Epithelial cell of esophagus (primary cell): ENCODE measurements at places on chromosomes 5 and 9.

DNA sequence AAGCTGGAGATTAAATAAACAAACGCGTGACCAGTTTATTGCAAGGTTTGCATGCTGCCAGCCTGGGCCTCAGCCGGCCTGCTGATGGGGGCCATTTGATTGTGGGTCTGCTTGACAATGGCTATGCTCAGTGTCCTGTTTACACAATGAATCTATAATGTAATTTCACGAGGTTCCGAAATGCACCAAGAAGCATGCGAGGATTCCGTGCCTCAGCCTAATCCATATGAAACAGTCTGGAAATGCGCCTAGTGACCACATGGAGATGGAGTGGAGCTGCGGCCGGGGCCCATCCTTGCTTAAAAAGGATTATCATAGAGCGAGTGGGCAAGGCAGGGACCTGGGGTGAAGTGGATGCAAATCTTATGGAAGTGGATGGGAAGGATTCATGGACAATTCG, 382.4 kb downstream of the CDK5RAP2 start:
- DNase-seq, result no peak

- no peak for DNase-seq
Measured at GRCh38 chr5:15587916-15588315, 87.9 kb downstream of the FBXL7 start.

DNA sequence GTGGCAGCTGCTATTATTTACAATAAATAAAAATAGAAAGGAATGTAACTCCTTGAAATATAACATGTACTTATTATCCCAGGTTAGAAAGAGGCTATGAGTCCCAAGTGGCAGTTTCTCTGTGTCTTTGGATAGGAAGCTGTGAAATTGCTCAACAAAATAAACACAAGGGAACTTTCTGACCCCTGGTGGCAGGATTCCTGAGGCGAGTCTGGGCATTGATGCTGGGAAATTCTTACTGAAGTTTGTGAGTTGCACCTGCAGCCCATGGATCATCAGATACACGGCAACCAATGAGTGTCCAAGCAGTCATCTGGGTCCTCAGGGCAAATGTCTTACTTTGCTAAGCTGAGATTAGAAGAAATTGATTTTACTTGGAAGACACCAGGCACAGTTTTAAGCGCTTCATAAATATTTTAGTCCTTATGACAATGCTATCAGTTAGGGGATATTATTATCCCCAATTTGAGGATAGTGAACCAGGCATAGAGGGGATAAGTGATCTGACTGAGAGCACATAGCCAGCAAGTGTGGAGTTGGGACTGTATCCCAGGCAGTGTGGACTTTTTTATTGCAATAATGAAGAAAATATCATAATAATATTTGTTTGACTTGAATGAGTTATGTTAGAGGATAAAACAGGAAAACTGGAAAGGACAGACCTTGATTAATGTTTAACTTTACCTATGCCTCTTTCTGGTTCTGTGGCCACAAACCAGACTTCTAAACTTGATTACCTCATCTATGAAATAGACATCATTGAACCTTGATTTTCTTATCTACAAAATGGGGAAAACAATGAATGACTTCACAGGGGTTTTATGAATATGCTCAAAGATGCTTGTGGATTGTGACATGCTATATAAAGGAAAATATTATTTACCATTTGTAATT, 265.5 kb upstream of the ADAMTSL1 start:
- peak; percentile 72 for DNase-seq

DNA sequence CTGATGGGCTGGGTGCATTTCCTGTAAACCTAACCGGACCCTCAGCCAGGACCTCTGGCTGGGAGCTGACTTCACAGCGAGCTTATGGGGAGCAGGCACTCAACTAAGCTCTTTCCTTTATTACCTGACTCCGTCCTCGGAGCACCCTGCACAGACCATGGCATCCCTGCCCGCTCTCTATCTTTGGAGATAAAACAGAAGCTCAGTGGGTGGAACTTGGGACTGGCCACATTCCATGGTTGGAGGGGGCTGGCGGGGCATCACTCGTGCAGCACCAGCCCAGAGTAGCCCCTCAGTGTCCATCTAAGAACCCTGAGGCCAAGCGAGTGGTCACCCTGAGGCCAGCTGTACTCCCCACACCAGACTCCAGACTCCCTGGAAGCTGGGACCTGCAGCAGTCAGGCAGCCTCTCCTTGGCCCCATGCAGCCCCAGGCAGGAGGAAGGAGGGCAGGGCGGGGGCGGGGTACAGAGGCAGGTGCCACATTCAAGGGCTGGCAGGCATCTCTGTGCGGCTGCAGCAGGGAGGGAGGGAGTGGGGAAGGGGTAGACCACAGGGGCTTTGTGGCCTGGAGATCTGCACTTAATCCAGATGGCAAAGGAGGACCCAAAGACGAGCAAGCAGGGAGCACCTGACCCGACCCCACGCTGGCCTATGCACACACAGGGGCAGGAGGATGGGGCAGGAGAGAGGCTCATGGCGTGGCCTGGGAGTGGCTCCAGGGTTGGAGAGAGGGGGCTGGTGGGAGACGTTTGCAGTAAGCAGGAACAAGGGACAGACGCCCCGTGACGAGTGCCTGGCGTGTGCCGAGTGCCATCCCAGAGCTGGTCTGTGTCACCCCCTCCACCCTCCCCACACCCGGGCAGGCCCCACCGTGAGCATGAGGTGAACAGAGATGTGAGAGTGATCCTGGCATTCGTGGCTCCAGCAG, 26.1 kb downstream of the GLT6D1 start:
- DNase-seq, result no peak

DNA sequence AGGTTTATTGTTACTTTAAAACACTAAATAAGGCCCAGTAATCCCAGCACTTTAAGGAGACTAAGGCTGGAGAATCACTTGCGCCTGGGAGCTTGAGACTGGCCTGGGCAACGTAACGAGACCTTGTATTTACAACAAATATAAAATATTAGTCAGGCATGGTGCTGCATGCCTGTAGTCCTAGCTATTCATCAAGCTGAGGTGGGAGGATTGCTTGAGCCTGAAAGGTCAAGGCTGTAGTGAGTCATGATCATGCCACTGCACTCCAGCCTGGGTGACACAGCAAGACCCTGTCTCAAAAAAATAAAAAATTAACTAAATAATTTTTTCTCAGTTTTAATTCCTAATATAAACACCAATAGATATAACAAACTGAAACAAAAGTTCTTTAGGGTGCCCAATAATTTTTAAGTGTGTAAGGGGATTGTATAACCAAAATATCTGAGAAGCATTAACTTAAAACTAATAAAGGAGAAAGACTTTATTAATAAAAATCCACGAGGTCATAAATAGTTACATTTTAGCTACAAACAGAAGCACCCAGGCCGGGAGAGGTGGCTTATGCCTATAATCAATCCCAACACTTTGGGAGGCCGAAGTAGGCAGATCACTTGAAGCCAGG, 32.7 kb downstream of the FAM13B start:
- DNase-seq, result peak; percentile 66

DNA sequence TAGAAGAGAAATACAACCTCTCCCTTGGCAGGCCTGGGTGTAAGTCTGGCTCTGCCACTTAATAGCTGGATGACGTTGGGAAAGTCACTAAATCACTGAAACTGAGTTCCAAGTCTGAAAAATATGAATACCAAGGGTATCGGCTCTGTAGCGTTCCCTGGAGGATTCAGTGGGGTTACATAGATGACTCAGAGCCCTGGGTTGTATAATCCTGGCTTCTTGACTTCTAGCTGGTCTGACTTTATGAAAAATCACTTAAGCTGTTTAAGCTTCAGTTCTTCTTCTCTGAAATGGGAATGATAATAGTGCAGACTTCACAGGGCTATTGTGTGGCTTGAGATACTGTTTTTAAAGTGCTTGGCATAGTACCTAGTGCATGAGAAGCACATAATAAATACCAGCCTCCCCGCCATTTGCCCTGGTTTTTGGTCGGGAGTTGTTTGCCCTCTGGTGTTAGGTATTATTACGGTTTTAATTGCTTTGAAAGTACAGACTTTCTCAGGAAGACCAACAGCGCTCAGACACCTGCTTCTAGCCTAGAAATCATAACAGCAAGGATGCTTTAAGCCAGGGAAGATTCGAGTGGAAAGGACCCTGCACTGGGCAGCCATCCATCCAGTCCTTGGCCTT, 43.0 kb downstream of the CYFIP2 start:
- no peak for DNase-seq

DNA sequence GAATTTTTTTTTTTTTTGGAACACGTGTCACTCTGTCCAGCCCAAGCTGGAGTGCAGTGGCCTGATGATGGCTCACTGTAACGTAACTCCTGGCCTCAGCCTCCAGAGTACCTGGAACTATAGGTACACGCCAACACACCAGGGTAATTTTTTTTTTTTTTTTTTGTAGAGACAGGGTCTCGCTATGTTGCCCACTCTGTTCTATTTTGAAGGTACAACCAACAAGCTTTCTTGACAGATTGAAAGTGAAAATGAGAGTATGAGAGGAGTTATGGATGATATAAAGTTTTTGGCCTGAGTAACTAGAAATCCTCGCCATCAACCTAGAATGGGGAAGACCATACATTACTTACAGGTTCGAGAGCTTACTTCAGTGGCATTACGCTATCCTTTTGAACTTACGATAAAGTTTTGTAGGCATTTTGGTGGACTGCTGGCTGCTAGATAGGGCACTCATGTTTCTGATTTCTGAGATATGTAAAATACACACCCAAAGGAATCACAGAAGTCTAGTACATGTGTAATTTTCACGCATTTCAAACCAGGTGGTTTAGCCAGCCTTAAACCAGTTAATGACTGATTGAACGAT, 806 bp upstream of the CDC42SE2 start:
- peak; percentile 29 for DNase-seq

- DNase-seq, result peak; percentile 52
Measured at GRCh38 chr9:132694144-132694543, 23.9 kb downstream of the GTF3C4 start.

- peak; percentile 94 for DNase-seq
Measured at GRCh38 chr5:74810915-74811314, 43.9 kb downstream of the NSA2 start.

DNA sequence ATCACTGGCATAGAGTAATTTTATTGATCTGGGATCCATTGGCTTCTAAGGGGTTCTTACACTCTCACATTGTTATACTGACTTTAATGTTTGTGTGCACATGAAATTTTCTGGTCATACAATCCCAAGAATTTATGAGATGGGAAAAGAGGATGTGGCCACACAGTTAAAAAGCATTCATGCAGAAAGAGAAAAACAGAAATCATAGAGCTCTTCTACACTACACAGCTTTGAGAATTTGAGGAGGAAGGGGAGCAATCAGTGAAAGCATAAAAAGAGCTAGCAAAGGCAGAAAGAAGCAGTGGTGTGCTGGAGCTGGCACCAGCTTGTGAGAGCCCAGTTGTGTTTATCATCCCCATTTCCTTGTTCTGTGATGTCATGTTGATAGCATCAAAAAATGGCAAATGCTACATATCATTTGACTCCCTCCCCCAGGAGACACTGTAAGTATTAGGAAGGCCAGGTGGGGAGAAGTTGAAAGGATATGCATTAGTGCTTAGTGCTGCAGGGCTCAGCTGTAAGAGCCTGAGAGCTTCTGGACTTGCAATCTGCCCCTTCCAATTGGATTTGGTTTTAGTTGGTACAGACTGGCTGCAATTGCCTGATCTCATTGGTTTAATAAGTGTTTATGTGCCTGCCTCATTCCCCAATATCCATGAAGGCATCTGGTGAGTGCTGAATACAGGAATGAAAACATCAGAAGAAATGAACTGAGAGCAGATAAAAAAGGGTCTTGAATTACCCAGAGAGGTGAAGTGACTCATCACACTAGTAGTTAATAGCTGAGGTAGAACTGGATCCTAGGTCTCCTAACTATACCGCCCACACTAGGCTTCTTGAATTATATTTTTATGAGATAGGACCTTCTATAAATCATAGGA, 30.9 kb downstream of the RHOBTB3 start:
- DNase-seq, result no peak

- DNase-seq, result no peak
Measured at GRCh38 chr5:173771121-173771724, 116.9 kb upstream of the CPEB4 start.

DNA sequence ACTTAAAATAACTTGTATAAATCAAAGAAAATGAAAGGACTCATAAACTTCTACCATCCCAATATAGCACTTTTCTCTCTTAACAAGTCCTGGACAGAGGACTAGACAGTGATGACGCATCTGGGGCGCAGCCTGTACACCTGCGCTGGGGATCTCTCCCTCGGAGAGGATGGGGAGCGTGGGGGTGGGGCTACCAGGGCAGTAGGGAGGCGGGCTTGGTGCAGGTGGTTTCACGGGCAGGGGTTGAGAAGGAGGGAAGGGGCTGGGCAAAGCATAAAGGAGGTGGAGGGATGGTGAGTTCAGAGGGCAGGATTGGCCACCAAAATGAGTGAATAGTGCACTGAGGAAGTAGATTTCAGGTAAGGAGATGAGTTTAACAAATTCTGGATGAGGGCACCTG, 41.1 kb downstream of the STC2 start:
- peak; percentile 13 for DNase-seq

DNA sequence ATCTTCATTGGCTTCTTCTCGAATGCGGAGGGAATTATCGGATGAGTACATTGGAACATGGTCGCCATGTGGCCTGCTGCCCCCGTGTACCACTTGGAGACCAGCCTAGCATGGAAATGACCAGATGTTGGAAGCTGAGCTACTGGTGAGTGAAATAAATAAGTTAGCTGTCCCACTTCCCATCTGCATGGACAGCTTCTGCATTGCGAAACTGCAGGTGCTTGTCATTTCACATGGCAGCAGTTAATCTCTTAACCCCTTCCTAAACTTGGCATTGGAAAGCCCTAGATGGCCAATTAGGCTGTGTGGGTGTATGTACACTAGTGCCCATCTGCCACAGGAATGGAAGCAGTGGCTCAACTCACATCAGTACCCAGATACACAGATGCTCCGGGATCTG, 246.6 kb upstream of the IL12B start:
- DNase-seq, result no peak

DNA sequence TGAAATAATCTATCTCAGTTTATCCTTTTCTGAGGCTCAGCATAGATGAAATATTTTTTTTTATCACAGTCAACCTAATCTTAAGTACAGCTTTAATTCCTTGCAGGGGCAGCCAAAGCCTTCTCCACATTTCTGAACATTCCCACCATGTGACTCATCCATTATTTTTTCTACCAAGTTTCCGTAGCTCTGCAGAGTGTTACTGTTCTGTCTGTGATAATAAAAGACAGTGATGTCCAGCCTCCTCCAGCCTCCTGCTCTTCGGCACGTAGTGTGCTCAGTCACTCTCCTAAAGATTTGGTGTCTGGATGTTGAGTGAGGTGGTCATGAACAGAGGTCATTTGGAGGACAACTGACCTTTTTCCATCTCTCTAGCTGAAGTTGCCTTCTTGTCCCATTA, 338.1 kb upstream of the ADAMTS16 start:
- DNase-seq, result no peak
